ENCODE measurements at places on chromosomes 6 and 20.

GRCh38 chr6:15358579-15359327 lies 112.9 kb downstream of the JARID2 start:
- no peak for DNase-seq

DNA sequence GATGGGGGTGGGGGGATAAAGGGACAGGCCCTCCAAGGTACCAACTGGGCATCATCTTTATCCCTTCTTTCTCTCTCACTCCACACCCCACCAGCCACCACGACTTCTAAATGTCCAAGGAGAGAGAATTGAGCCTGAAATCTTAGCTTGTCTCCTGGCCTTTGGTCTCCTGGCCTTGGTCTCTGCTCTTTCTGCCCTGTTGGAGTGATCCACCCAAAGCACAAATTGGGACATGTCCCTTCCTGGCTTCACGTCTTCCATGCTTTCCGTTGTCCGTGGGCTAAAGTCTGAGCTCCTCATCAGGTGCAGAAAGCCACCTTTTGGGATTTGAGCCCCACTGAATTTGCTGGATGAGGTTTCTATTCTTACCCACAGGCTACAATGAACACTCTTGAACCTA lies 8.4 kb downstream of the ADIG start:
- no peak for DNase-seq

GRCh38 chr6:5587648-5588047 lies 326.3 kb downstream of the FARS2 start:
- DNase-seq = no peak

GRCh38 chr6:148146717-148147462 lies 195.7 kb upstream of the SASH1 start:
- DNase-seq = no peak

- DNase-seq = no peak
Measured at GRCh38 chr20:40282541-40282940, 406.5 kb downstream of the MAFB start.

DNA sequence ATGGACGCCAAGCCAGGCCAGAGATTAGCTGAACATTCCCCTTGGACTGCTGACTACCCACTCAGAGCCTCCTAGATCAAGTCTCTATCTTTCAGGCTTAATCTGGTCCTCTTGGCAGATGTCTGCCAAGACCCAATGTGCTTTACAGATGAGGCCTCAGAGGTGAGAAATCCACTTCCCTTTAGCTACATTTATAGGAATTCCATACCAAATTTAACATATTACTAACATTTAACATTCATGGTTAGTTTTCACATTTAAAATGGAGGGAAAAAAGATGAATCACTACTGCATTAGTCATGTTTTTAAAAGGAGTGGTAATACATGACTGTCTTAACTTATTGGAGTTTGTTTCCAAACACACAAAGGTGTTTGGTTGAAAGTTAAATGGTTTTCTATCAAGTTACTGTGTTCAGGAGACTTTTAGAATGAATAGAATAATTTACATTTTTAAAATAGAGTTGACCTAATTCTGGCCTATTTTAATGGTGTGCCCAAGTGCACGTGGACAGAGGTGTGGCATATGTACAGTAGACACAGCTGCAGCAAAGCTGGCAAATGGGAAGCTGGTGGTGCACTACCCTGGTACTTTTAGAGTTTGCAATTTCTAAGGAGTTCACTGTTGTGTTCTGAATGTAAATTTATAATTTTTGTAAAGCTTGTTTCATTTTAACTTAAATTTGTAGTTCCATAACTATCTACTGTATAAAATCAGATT lies 41.9 kb upstream of the CALHM6 start:
- no peak for DNase-seq

GRCh38 chr20:17661121-17661744 lies 20.8 kb downstream of the RRBP1 start:
- DNase-seq = peak; percentile 14

GRCh38 chr6:26284537-26285142 lies 80.4 kb upstream of the BTN3A2 start:
- peak; percentile 92 for DNase-seq

DNA sequence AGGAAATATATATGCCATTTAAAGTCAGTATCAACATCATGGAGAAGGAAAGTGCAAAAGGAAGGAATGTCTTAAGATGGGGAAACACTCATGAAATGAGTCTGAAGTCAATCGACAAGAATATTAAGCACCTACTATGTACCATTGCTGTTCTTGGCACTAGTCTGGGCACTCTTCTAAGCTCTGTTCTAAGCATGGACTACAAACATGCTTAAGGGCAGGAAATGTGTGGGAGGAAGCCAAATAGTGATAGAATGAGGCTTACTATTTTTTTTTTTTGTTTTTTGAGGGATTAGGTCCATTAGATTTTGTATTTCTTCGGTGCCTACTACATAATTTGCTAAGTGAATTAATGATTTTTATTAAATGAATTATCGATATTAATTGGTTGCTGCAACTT lies 83.8 kb upstream of the SUPT3H start:
- DNase-seq = no peak

GRCh38 chr20:21607971-21608725 lies 94.3 kb upstream of the NKX2-2 start:
- DNase-seq = no peak

GRCh38 chr20:38152175-38152620 lies 12.9 kb downstream of the TGM2 start:
- DNase-seq = no peak

- DNase-seq = no peak
Measured at GRCh38 chr6:149636124-149636523, 12.4 kb downstream of the KATNA1 start.

DNA sequence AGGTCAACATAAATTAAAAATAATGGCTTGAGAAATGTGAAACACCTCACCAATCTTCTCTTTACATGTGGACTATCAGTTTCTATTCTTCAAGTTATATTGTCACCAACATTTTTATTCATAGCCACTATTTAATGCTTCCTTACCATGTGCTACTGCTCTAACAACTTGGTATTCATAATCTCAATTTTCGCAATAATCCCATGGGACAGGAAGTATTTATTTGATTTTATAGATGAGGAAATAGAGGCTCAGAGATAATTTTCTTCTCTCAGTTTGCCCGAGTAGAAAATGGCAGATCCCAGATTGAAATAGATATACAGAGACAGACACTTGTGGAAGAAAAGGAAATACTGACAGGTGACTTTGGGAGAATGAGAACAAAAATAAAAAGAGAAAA lies 66.6 kb downstream of the FAM83B start:
- DNase-seq = no peak

- DNase-seq = no peak
Measured at GRCh38 chr6:81933089-81933488, 180.6 kb upstream of the TENT5A start.

DNA sequence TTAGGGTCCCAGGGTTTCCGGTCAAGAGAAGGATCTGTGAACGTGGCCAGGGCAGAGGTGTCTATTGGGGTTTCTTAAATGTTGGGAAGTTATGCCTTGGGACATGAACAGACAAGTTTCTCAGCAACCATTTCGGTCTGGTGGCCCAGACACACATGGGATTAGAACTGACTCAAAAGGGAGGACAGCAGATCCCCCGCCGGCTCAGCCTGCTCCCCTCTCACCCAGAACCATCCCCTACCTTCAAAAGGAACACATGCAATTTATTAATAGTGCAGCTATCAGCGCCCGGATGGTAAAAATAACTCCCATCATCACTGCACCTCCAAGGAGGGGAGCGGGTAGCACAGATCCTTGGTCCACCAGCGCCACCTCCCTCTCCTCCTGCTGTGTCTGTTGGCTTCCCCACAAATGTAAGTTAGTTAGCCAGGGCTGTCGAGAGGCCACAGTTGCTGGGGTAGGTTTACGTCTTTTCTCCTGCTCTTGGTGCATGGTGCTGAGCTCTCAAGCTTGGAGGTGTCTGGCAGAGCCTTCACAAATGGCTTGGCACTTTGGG lies 77.1 kb downstream of the TRAM2 start:
- no peak for DNase-seq
